Activated T-helper 2 cell treated with anti-CD3 and anti-CD28 coated beads, Interferon-gamma antibody, Interleukin-2, Interleukin-4, amounts not matched to agents 10 μg/mL and 5 μg/mL and 100 μg/mL, durations not matched to agents 14 hours and 24 hours and 36 hours (primary cell): ENCODE measurements at places on chromosomes 5 and 9. TPM values are rescaled to one million over a fixed set of nuclear protein-coding genes. Genes with fewer than 3 reads are reported as not detected.

GRCh38 chr5:154683101-154683880 is 71.9 kb upstream of the LARP1 start:
- DNase-seq, result no peak

DNA sequence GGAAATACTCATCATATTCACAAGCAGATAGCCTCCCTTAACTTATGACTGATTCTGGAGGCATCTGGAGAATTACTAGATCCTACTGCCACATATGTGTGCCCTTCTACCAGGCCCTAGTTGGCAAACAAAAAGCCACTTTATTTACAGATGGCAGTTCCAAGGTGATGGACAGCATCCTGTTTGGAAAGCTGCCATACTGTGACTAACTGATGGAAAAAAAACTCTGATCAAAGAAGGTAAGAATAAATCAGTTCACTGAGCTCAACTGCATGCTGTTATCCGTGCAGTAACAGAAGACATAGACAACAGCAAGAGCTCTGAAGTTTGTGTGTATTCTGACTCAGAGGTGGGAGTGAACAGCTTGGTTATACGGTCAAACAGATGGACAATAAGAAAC is 279.8 kb upstream of the POU5F2 start:
- DNase-seq, result no peak

DNA sequence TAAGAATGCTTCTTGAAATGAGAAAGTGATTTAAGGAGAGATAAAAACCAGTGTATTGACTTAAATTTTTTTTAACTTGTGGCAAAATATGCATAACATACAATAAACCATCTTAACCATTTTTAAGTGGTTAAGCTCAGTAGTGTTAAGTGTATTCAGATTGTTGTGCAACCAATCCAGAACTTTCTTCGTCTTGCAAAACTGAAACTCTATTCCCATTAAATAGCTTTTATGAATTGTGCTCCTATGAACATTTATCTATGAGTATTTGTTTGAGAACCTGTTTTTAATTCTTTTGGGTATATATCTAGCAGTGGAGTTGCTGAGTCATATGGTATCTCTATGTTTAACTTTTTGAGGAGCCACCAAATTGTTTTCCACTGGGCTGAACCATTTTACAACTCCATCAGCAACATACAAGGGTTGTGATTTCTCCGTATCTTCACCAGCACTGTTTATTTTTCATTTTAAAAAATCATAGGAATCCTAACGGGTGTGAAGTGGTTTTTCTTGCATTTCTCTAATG is 76.6 kb upstream of the ACTBL2 start:
- no peak for DNase-seq

DNA sequence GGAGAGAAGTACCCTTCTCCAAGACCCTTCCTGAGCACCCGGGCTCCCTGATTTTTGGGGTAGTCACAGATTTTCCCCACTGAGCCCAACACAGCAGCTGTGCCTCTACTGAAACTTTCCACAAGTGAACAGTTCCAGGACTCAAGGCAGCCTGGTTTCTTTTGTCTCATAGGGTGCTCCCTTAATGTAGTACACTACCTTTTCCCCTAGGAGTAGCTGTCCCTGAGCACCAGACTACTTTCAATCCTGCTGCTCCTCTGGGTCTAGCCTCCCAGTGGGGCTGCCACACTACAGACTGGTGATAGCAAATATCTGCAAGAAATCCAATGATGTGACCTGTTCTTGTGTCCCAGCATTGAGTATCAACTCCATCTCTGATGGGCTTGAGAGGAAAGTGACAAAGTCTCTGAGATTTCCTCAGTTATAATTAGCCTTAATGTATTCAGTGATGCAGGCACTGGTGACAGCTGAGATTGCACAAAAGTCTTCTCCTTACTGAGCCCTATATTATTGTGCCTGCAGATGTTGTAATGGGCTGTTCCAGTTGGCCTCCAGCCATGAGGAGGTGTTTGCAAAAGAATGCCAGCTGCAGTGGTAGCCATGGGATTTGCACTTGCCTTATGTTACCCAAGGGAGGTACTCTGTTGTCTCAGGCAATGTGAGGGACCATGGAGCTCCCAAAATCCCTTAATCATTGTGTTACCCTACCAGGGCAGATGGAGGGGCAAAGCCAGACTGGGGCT is 1802.5 kb downstream of the EFNA5 start:
- DNase-seq, result no peak

- DNase-seq, result no peak
Observed at GRCh38 chr9:134980991-134981390, 63.3 kb upstream of the FCN1 start.

Gene FOXD4L5
- 0.09 and 0.23 TPM in 2 replicates for total RNA-seq

Gene MOB3B
- 0.94 and 1.3 TPM in 2 replicates for total RNA-seq
